ENCODE measurements at places on chromosomes 4 and X. TPM values are rescaled to one million over a fixed set of nuclear protein-coding genes. Genes with fewer than 3 reads are reported as not detected.

GRCh38 chr4:168674077-168674747 is 177.4 kb downstream of the PALLD start:
- H3K27me3 ChIP-seq: no peaks in the 10 kb centered on the region
- peak; percentile 44 for DNase-seq
- no peak overlapping the region for H3K4me3 ChIP-seq
- peaks cover 25% of the 10 kb centered on the region for H3K4me1 ChIP-seq
- peak overlapping the region; percentile 84 for H3K27ac ChIP-seq

DNA sequence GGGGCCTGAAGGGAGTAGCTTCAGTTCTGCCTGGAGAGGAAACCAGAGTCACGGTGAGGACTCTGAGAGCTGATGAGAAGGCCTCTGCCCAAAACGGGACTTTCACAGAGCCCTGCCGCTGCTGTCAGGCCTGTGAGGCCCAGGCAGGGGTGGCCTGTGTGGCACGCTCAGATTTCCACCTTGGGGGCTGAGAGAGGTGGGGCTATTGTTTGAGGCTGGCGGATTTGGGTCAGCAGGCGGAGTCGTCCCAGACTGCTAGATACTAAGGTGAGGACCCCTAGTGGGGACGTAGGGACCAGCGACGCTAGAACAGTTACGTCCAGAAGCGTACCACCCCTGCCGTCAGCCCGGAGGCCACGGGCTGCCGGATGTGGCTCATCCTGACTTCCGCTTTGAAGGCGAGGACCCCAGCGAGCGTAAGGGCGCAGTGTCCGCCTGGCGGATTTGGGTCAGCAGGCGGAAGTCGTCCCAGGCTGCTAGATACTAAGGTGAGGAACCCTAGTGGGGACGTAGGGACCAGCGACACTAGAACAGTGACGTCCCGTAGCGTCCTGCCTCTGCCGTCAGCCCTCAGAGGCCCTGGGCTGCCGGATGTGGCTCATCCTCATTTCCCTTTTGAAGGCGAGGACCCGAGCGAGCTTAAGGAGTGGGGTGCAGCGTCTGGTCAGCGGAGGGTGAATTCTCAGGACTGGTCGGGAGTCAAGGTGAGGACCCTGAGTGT is at the start of gene MAGEB1:
MAGEB1 (plus strand) TSS at position 378 of the 721 bp plus-strand sequence. CDS start 3,348 bp downstream, outside the sequence.
- no peaks in the 10 kb centered on the region for H3K36me3 ChIP-seq
- DNase-seq: no peak
- H3K27me3 ChIP-seq: no peaks in the 10 kb centered on the region

DNA sequence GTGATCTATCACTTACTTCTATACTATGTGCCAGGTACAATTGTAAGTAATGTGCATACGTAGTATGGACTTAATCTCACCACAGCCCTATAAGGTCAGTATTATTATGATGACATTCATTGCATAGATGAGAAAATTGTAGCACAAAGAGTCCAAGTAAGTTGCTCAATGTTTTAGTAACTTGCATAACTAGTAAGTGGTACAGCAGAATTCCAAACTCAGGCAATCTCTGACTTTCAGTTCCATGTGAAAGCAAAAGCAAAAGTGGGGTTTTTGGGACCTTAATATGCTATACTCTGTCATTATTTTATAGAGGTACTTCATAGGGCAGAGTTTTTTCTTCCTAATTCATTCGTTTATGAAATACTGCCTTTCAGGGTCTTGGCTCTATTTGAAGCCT is 188.8 kb upstream of the VEGFC start:
- DNase-seq: peak; percentile 89
- H3K4me1 ChIP-seq: peaks cover 18% of the 10 kb centered on the region
- no peak overlapping the region for H3K27ac ChIP-seq
- no peak overlapping the region for H3K4me3 ChIP-seq

GRCh38 chrX:2794336-2794735 is 34.4 kb upstream of the GYG2 start:
- DNase-seq: no peak
- no peaks in the 10 kb centered on the region for H3K27me3 ChIP-seq
- no peaks in the 10 kb centered on the region for H3K4me1 ChIP-seq
- H3K4me3 ChIP-seq: no peak overlapping the region
- H3K27ac ChIP-seq: no peak overlapping the region

DNA sequence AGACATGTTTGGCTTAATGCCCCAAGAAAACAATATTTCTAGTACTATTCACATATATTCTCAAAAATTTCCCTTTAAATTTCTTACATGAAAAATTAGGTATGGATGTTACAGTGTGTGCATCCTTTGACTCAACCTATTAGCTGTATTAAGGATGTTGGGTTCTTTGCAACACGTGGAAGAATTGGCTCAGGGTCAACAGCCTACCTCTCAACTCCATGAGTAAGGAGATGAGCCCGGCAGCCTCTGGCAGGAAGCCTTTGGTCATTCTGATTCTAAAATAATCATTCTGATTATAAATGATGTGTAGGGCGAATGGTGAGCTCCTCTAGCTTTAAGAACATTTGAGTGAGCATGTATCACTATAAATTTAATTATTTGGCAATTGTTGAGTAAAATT is 148.0 kb upstream of the WDFY3 start:
- H3K27ac ChIP-seq: no peak overlapping the region
- H3K4me1 ChIP-seq: no peaks in the 10 kb centered on the region
- DNase-seq: no peak

GRCh38 chr4:3387943-3388361 is 53.8 kb upstream of the HGFAC start:
- H3K4me1 ChIP-seq: peaks cover 57% of the 10 kb centered on the region
- no peak overlapping the region for H3K4me3 ChIP-seq
- peak overlapping the region; percentile 88 for H3K27ac ChIP-seq
- peak; percentile 44 for DNase-seq
- no peaks in the 10 kb centered on the region for H3K27me3 ChIP-seq

DNA sequence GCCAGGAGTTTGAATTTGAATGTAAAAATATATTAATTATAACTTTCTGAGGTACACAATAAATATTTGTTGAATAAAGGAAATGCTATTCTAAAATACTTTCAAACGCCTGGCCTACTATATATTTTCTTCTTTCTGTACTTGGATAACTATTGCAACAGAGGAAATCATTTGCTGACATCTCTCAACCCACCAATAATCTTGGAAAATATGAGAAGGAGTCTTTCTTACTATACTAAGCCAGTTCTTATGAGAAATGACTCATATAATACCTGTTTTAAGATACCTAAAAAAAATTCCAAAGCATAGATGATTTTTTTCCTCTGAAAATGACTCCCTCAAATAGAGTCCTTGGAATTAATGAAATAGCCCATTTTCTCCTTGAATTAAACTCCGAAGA is 64.1 kb downstream of the CAMK2D start:
- H3K27me3 ChIP-seq: no peaks in the 10 kb centered on the region
- no peak for DNase-seq
- H3K4me1 ChIP-seq: peaks cover 5% of the 10 kb centered on the region
- no peaks in the 10 kb centered on the region for H3K36me3 ChIP-seq
- H3K27ac ChIP-seq: no peak overlapping the region

- no peak overlapping the region for H3K4me3 ChIP-seq
- H3K27me3 ChIP-seq: no peaks in the 10 kb centered on the region
- H3K27ac ChIP-seq: no peak overlapping the region
- DNase-seq: no peak
- no peaks in the 10 kb centered on the region for H3K36me3 ChIP-seq
Observed at GRCh38 chr4:110480031-110480549, 4.1 kb downstream of the ENPEP start.

- no peak for DNase-seq
- H3K27ac ChIP-seq: no peak overlapping the region
- peaks cover 5% of the 10 kb centered on the region for H3K4me1 ChIP-seq
- H3K27me3 ChIP-seq: no peaks in the 10 kb centered on the region
- no peaks in the 10 kb centered on the region for H3K36me3 ChIP-seq
Observed at GRCh38 chr4:2179717-2180116, 62.2 kb downstream of the HAUS3 start.

- no peak for DNase-seq
- H3K4me3 ChIP-seq: no peak overlapping the region
- no peaks in the 10 kb centered on the region for H3K27me3 ChIP-seq
- H3K27ac ChIP-seq: no peak overlapping the region
Observed at GRCh38 chr4:74534121-74534520, 89.2 kb downstream of the AREG start.

DNA sequence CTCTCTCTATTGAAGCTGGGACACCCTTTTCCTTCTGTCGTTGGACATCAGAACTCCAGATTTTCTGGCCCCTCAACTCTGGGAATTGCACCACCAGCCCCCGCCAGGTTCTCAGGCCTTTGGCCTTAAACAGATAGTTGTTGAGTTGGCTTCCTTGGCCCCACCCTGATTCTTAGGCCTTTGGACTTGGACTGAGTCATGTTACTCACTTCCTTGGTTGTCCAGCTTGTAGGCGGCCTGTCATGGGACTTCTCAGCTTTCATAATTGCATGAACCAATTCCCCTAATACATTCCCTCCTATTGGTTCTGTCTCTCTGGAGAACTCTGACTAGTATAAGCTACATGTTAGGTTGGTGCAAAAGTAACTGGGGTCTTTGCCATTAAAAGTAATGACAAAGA is 195.7 kb downstream of the GPAT3 start:
- no peaks in the 10 kb centered on the region for H3K27me3 ChIP-seq
- no peak overlapping the region for H3K4me3 ChIP-seq
- H3K36me3 ChIP-seq: no peaks in the 10 kb centered on the region
- DNase-seq: no peak

GRCh38 chr4:126719852-126720251 is 912.9 kb upstream of the INTU start:
- H3K27me3 ChIP-seq: no peaks in the 10 kb centered on the region
- H3K4me3 ChIP-seq: no peak overlapping the region
- no peaks in the 10 kb centered on the region for H3K4me1 ChIP-seq
- H3K36me3 ChIP-seq: no peaks in the 10 kb centered on the region
- no peak overlapping the region for H3K27ac ChIP-seq

GRCh38 chr4:110926841-110927400 is 304.0 kb upstream of the PITX2 start:
- H3K36me3 ChIP-seq: no peaks in the 10 kb centered on the region
- DNase-seq: no peak
- no peak overlapping the region for H3K27ac ChIP-seq
- H3K4me3 ChIP-seq: no peak overlapping the region
- H3K27me3 ChIP-seq: no peaks in the 10 kb centered on the region

- H3K4me3 ChIP-seq: no peak overlapping the region
- no peaks in the 10 kb centered on the region for H3K36me3 ChIP-seq
- no peak overlapping the region for H3K27ac ChIP-seq
- no peaks in the 10 kb centered on the region for H3K4me1 ChIP-seq
Observed at GRCh38 chrX:119402588-119402987, 3.5 kb downstream of the SLC25A43 start.

- H3K27me3 ChIP-seq: no peaks in the 10 kb centered on the region
- no peaks in the 10 kb centered on the region for H3K36me3 ChIP-seq
- H3K27ac ChIP-seq: no peak overlapping the region
- DNase-seq: no peak
Observed at GRCh38 chr4:79882806-79883205, 190.2 kb downstream of the ANTXR2 start.

DNA sequence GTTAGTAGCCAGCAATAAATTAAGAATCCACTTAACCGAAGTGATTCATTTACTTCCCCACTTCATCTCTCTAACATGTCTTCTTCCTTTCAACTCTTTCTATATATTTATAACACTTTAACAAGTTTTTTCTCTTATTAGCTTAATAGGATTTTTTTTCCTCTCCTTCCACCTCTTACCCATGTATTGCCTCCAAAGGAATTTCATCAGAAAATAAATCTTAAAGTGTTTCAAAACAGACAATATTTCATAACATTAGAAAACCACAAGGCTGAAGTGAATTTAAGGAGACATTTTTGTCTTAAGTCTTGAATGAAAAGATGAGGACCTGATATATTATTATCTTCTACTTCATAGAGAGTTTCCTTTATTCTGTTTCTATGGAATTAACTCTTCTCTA is 101.5 kb downstream of the PDGFC start:
- no peaks in the 10 kb centered on the region for H3K36me3 ChIP-seq
- H3K4me3 ChIP-seq: no peak overlapping the region
- H3K27ac ChIP-seq: no peak overlapping the region
- no peaks in the 10 kb centered on the region for H3K4me1 ChIP-seq
- H3K27me3 ChIP-seq: no peaks in the 10 kb centered on the region

- peak; percentile 23 for DNase-seq
- H3K4me3 ChIP-seq: no peak overlapping the region
- no peaks in the 10 kb centered on the region for H3K36me3 ChIP-seq
- H3K27ac ChIP-seq: no peak overlapping the region
- H3K4me1 ChIP-seq: no peaks in the 10 kb centered on the region
- no peaks in the 10 kb centered on the region for H3K27me3 ChIP-seq
Observed at GRCh38 chrX:55450259-55450658, 1.7 kb upstream of the MAGEH1 start.

DNA sequence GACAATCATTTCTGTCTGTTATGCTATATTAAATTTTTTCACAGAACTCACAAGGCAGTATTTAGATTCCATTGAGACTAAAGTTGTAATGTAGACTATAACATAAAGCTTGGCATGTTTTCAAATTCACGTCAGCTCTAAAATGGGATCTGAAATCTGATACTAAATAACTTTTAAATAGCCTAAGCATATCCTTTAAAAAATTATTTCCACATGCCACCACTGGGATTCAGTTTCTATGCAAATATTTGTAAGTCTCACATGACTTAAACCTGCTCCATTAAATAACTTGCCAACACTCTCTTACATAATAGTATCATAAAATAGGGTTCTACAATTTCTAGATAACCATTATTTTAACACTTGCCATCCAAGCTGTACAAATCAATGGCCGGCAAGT is 32.4 kb downstream of the KLHL8 start:
- H3K4me1 ChIP-seq: no peaks in the 10 kb centered on the region
- H3K27ac ChIP-seq: no peak overlapping the region
- no peaks in the 10 kb centered on the region for H3K27me3 ChIP-seq
- H3K36me3 ChIP-seq: no peaks in the 10 kb centered on the region
- DNase-seq: no peak
- no peak overlapping the region for H3K4me3 ChIP-seq

- H3K36me3 ChIP-seq: no peaks in the 10 kb centered on the region
- H3K27me3 ChIP-seq: no peaks in the 10 kb centered on the region
- peak overlapping the region; percentile 92 for H3K27ac ChIP-seq
- H3K4me1 ChIP-seq: peaks cover 23% of the 10 kb centered on the region
- DNase-seq: peak; percentile 46
Observed at GRCh38 chr4:104492183-104492771, 2.4 kb downstream of the CXXC4 start.

GRCh38 chr4:164772076-164772475 is 18.1 kb downstream of the SMIM31 start:
- H3K36me3 ChIP-seq: no peaks in the 10 kb centered on the region
- no peak overlapping the region for H3K27ac ChIP-seq
- no peak overlapping the region for H3K4me3 ChIP-seq
- no peaks in the 10 kb centered on the region for H3K27me3 ChIP-seq

- DNase-seq: no peak
- H3K27ac ChIP-seq: no peak overlapping the region
- H3K27me3 ChIP-seq: no peaks in the 10 kb centered on the region
- H3K4me3 ChIP-seq: no peak overlapping the region
Observed at GRCh38 chrX:150934453-150934852, 36.0 kb upstream of the CD99L2 start.

The TKTL2 gene
- total RNA-seq: not detected

The CXCL8 gene
- not detected for total RNA-seq

The ADAM29 gene
- total RNA-seq: not detected

The SLITRK4 gene
- 5.7 TPM for total RNA-seq

The PUDP gene
- 105 TPM for total RNA-seq

The DOK7 gene
- 18.0 TPM for total RNA-seq

The LDB2 gene
- total RNA-seq: 7.4 TPM

The RHOXF2B gene
- total RNA-seq: not detected

The DGAT2L6 gene
- not detected for total RNA-seq

The LRP2BP gene
- total RNA-seq: 0.63 TPM

The PDS5A gene
- total RNA-seq: 37.8 TPM

The TCEAL7 gene
- total RNA-seq: 3.5 TPM

The NRK gene
- 0.53 TPM for total RNA-seq

The CHIC2 gene
- 35.4 TPM for total RNA-seq

The FGF16 gene
- 17.9 TPM for total RNA-seq
